ENCODE measurements at places on chromosomes 5 and 9.

DNA sequence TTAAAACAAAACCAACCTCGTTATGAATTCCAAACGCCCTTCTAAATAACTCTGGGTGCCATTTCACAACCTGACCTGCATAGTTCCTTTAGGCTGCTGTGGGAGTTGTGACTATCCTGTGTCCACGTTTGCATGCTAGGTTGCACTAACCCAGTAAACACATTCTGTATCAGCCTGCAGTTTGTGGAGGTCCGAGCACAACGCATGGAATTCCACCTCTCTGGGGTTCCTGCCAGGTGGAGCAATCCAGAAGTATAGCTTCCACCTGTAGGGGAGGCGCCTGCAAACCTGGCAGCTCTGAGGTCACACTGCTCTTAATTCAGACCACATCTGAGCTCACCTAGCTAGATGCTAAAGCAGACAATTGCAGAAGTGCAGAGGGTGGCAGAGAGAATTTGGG is 57.2 kb downstream of the MARCHF3 start:
- no peak for DNase-seq

- DNase-seq, result peak; percentile 12
These were observed 70.5 kb downstream of the MLLT3 start for GRCh38 chr9:20551835-20552234.

DNA sequence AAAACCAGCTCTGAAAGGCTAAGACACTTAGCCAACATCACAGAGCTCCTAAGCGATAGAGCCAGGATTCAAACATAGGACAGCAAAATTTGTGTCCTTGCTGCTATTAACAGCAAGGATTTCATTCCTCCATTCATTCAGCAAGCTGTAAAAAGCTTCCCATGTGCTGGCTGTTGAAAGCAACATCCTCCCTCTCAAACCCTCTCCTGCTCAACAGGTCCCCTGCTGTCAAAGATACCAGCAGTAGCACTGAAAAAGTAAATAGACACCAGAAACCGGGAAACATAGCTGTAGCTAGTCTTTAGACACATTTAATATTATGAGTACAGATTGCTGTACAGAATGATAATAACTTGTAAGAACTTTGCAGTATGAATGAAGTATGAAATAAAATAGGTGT is 52.6 kb upstream of the ADAMTSL1 start:
- no peak for DNase-seq

- no peak for DNase-seq
These were observed 75.1 kb upstream of the FBN2 start for GRCh38 chr5:128613128-128613527.

- DNase-seq, result no peak
These were observed 186.8 kb upstream of the KLF9 start for GRCh38 chr9:70601000-70601951.

GRCh38 chr9:129547869-129548570 is 72.9 kb downstream of the C9orf50 start:
- DNase-seq, result no peak

DNA sequence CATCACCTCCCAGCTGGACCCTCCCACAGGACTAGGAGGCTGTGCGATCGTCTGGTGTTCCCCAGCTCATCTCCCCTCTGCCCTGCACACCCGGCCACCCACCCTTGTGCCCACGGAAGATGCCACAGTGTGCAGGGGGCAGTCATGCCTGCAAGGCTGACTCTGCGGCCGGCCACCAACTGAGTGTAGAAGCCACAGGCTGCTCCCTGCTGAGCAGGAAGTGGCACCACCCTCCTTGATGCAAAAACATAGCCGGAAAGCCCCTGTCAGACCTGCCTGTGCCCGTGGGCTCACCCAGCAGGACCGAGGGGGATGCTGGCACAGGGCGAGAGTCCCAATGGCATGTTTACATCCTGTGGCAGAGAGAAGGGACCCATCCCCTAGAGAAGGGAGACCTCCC is 40.3 kb upstream of the SLC12A7 start:
- no peak for DNase-seq

- no peak for DNase-seq
These were observed 47.4 kb upstream of the MEF2C start for GRCh38 chr5:88930335-88930734.

DNA sequence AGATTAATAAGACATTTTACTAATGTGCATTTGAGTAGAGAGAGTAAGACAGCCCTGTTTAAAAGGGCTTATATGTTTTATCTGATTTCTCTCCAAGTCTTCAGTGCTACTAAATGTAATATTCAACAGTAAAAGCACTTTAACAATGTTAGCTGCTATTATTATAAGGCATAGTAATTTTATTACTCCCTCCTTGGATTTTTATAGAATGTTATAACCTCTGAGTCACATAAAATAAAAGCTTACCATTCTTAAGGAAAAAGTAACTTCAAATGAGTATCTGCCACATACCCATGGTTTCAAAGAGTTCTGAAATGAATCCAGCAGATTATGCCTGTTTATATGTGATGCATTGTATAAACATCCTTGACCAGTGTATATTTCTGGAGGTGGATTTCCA is 19.0 kb downstream of the SPDL1 start:
- no peak for DNase-seq

- no peak for DNase-seq
These were observed 55.2 kb upstream of the PDE8B start for GRCh38 chr5:77155179-77155785.

- DNase-seq, result no peak
These were observed 204.1 kb downstream of the ELAVL2 start for GRCh38 chr9:23621924-23622323.

DNA sequence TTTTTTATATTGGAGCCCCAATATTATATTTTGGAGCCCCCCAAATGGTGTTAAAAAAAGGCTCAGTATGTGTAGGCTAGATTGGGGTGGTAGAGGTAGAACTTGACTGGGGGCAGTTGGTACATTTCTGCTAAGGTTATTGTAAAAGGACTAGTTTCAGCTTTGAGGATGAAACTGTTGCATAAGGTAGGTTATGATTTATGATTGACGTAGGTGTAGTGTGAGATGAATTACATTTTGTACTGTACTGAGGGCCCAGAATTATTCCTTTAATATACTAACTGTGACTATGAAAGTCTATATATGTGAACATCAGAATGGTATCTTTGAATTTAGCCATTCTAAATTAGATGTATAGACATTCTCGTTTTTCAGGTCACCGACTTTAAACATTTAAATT is 3.6 kb downstream of the RIC1 start:
- no peak for DNase-seq

- no peak for DNase-seq
These were observed 69.6 kb downstream of the DAB2IP start for GRCh38 chr9:121721058-121721350.

GRCh38 chr9:7507566-7508270 is 291.9 kb downstream of the DMAC1 start:
- DNase-seq, result no peak

GRCh38 chr5:54944364-54944763 is 41.0 kb downstream of the ESM1 start:
- no peak for DNase-seq

GRCh38 chr9:100229561-100229960 is 123.2 kb downstream of the TEX10 start:
- DNase-seq, result no peak

DNA sequence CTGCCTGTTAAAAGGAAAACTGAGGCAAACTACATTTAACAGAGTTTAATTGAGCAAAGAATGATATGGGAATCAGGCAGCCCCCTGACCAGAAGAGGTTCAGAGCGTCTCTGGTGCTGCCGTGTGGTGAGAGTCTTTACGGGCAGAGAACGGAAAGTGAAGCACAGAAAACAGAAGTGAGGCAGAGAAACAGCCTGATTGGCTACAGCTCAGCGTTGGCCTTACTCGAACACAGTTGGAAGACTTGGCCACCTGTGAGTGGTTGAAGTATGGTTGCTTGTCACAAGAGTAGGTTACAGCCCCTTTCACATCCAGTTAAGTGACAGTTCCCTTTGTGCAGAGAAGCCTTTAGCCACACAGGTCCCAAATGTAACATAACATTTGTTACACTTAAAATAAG is 16.9 kb upstream of the FBP1 start:
- DNase-seq, result no peak

GRCh38 chr9:36148311-36149051 is 11.9 kb downstream of the GLIPR2 start:
- peak; percentile 56 for DNase-seq

- no peak for DNase-seq
These were observed 217.6 kb upstream of the ANKRD55 start for GRCh38 chr5:56450766-56451165.

GRCh38 chr9:116251366-116251765 is 97.8 kb downstream of the PAPPA start:
- DNase-seq, result no peak

DNA sequence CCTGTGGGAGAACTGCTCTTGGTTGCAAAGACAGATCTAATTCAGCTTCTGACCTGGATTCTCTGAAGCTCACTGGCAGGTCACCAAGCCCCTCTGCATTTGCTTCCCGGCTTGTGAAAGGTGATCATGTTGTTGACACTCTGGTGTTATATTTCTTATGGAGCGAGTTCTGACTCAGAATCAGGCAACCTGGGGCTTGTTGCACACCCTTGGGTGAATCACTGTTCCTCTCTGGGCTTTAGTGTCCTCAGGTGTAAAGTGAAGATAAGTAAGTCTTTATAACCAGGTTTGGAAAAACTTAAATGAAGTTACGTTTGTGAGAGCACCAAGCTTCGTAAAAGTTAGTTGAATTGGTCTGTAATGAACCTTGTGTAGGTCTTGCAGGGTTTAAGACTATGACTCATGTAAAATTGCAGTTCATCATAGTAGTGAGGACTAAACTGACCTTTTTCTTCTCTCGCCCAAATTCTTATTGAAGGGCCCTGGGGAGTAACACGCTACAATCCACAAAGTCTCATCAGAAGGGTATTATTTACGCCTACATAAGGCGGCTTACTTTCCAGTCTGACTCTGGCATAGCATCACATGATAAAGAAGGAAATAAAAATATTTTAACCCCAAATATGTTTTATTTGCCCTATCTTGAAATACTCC is 218.6 kb downstream of the TMEM38B start:
- DNase-seq, result no peak

DNA sequence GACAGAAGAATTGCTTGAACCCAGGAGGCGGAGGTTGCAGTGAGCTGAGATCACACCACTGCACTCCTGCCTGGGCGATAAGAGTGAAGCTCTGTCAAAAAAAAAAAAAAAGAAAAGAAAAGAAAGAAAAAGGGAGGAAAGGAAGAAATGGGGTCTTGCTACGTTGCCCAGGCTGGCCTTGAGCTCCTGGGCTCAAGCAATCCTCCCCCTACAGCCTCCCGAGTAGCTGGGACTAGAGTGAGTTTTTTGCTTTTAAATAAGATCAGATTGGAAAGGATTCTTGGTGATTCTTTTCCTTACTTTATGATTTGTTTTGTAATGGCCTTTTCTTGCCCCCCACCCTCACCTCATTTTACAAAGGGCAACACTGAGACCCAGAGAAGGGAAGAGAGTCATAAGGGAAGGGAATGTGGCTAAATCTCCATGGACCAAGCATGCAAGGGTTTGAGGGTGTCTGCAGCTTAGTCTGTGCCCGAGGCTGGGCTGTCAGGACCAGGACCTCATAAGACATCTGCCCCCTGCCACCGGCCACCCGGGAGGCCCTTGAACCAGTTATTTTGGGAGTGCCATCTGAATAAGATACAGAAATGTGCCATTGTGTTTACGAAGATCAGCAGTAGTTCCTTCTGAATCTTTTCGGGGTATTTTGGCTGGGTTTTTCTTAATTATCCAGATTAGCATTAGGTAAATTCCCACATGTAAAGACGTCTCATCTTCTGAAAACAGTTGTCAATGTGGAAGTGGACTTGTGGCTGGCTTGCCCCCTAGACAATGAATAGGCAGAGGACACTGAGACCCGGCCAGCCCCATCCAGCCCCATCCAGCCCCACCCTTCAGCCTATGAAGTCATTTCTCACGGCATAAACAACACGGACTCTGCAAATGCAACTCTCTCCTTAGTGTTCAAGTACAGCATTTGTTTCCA is 44.5 kb upstream of the GRHPR start:
- DNase-seq, result no peak

GRCh38 chr5:123351820-123352219 is 71.4 kb downstream of the CEP120 start:
- DNase-seq, result no peak

DNA sequence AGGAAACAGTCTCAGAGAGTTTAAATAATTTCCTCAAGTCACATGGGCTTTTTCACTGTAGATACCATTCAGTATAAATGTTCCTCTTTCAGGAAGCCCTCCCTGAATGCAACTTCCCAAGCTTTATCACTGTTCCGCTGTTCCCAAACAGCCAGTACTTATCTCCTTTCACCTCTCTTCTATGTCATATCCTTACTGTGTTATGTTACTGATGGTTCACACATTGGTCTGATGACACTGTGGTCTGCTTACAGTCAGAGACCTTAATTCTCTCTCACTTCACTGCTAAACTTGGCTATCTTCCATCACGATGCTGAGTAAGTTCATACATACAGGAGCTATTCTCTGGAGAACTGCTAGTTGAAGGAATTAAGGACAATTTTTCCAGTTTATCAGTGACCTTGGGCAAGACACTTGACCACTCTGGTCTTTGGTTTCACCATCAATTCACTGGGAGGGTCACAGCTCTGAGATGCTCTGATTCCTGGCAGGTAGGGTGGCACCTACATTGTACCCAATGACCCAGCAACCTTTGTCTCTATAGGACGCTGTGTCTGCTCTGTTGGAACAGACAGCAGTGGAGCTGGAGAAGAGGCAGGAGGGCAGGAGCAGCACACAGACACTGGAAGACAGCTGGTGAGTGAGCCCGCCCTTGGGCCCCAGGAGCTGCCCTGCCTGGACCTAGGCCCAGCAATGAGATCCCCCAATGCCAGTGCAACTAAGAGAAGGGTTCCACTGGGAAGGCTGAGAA is 42.1 kb upstream of the RARS1 start:
- no peak for DNase-seq

DNA sequence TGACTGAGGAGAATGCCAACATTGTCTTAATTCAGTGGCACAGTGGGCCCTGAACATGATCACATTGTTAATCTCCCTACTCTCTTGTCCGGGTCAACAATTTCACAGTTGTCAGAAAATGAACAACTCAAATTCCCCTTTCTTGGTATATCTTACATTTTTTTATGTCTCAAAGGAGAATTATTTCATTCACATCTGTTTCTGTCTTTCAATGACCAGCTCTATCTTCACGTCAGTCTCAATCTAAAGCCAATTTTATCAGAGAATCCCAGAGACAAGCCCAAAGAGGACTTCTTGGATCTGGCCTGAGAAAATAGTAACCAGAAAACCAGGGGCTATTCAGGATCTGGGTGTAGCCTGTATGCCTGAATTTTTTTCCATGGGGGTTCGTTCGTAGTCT is 477.5 kb downstream of the PDE4D start:
- no peak for DNase-seq

DNA sequence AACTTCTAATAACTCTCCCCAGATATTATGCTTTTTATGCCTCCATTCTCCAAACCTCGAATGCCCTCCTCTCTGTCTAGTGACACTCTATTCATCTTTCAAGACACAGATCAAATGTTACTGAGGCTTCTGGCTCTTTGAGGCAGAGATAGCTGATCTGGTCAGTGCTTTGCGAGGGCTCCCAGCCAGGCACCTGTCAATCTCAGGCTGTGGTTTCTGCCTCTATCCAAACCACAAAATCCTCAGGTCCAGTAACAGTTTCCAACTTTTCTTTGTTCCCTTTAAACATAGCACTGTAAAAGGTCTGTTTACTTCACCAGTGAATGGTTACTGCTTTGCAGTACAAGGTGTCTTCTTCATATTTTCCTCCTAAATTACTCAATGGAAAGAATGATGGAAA is 11.5 kb upstream of the STK32A start:
- DNase-seq, result no peak
